ENCODE measurements at places on chromosomes 1 and 21.
A peak's percentile ranks its signal among the peaks of the same experiment; 100 is the strongest.

DNA sequence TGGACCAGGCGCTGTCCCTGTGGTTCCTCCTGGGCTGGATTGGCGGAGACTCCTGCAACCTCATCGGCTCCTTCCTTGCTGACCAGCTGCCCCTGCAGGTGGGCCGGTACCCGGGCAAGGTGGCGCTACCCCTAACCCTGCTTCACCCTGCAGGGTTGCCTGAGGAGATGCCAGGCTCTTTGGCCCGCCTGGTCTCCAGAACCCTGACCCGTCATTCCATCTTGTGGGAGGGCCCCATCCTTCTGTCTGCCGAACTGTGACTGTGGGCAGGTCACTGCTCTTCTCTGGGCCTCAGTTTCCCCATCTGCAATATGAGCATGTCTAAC is 12.5 kb downstream of the SLC66A1 start:
- DNase-seq, result no peak

DNA sequence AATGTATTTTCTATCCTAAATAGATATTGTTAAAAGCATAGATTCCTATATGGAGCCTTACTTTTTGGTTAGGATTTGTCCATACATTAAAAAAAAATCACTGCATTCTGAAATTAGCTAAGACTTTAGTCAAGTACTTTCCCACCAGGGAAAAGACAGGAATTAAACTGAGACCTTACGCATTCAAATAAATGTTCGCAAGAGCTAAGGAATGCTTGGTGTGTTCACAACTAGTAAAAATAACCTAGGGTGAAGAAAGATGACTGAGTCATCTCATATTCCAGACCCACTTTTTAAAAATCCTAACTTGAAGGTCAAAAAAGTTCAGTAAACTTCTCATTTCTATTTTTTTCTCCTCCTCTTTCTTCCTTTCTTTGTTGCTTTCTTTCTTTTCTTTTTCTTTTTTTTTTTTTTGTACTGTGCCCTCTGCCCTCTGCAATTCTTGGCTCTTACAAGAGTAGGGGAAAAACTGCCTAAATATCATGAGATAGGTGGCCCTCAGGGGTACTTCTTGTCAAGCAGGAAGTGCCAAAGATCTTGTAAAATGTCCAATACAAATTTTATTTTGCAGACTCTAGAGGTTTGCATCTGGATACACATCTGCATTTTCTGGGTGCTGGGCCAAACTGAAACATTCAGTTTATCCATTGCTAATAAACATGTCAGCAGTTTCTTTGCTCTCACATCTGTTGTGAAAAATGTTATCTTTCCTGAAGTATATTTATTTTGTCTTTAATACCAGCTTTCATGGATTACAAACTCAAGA is 121.4 kb upstream of the GORAB start:
- DNase-seq, result no peak

- DNase-seq, result no peak
Measured at GRCh38 chr1:6466023-6466422, at the start of gene TNFRSF25. Gene TNFRSF25 (minus strand): TSS chr1:6466173. CDS start chr1:6466107, 66 bp downstream.

DNA sequence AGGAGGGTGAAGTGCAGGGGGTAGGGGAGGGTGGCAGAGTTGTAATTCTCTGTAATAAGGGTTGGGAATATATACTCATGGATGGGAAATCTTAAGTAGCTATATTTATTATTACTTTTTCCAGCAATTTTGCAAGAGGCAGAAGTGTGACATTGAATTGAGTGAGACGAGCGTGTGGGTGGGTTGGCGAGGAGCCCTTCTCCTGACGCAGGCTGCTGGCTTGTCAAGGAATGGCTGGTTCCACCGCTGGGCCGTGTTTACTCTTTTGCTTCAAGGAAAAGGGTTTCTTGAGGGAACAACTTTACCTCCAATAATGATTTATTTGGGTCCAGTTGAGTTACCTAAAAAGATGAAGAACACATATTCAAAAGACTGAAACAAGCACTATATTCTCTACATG is 17.9 kb upstream of the DMRTA2 start:
- DNase-seq, result no peak

GRCh38 chr1:160136121-160136925 is 15.1 kb upstream of the ATP1A4 start:
- no peak for DNase-seq

- no peak for DNase-seq
Measured at GRCh38 chr1:19066248-19066873, 109.9 kb upstream of the IFFO2 start.

DNA sequence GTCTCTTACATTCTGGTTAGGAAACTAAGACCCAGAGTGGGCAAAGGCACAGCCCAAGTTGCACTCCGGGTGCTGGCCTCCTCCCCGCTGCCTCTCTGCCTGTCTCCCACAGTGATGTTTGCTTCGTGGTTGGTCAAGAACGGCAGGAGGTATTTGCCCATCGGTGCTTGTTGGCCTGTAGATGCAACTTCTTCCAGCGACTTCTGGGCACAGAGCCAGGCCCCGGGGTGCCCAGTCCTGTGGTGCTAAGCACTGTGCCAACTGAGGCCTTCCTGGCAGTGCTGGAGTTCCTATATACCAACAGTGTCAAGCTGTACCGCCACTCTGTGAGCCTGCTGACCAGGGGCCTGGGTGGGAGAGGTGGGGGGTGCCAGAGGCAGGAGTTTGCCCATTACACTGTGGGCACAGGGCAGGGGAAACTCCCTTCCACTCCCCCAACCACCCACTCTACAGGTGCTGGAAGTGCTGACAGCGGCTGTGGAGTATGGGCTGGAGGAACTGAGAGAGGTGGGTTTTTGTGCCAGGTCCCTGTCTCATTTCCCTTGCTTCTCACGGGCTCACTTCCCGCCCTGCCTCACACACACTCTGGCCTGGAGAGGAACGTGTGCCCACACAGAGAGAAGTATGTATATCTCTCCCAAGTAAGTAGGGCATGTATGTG is 1.9 kb downstream of the BTBD19 start:
- DNase-seq, result peak; percentile 83

DNA sequence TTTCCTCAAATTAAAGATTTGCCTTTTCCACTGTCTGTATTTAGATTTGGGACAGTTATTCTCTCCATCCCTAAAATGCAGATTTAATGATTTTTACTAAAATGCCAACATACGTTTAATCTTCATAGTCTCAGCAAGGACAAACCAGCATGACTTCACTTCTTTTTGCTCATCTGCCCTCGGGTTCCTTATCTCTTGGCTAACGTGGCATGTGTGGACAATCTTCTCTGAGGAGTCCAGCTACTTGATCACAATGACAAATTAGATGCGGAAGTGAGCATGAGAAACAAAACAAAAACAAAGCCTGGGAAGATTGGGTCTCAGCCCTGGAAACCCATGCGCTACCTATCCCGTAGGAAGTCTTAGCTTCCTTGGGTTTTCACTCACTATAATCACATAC is 1.0 kb downstream of the MRAP start:
- DNase-seq, result no peak

- peak; percentile 94 for DNase-seq
Measured at GRCh38 chr1:11908095-11908675, 18.0 kb downstream of the KIAA2013 start.

DNA sequence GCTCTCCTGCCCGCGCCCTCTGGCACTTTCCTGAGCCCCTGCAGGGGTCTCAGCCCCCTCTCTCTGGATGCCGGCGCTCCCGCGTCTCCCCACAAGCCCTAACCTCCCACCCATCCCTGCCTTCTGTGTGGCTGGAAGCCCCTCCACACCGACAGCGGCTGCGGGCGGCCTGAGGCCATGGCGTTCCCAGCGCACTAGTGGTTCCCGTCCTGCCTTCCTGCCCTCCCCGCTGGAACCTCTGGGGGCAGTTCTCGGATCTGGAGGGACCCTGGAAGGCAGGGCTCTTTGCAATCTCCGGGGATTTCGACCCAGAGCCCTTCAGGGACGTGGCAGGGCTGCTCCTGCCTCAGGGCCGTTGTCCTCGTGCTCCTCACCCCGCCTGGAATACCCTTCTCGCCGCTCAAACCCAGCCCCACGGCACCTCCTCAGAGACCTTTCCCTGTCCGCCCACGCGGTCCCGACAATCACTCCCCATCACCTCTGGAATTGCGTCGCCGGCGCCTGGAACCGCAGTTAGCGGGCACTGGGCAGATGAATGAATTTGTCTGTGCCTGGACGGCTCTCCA is 493 bp upstream of the ESPN start:
- DNase-seq, result no peak

- no peak for DNase-seq
Measured at GRCh38 chr1:21567241-21568005, 58.2 kb downstream of the ALPL start.

DNA sequence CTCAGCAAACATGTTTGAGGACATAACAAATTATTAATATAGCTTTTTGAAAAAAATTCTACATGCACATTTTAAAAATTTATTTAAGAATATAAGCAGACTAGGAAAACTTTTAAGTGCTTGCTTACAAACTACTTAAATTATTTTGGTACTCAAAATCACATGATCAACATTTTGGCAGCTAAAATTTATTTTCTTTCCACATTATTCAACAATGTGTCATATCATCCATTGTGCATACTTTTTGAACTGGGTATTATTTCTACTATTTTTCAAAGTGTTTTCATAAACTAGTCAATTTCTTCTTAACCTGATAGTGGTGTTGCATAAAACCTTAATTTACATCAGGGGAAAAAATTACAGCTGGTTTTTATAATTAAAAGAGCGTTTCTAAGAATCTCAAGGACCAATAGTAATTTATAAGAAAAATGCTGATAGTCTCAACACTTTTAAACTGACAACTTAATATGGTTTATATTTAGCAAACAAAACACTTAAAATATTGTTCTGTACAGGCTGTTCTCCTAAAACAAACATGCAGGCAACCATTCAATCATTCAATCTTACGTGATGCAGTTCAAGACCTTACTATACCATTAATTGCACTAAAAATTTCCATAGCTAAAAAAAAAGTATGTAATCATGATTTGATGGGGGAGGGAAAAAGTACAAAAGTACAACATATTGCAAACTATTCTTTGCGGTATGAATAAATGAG is 105.0 kb downstream of the GPATCH2 start:
- DNase-seq, result no peak

GRCh38 chr1:19974822-19975416 is 4.5 kb downstream of the PLA2G2A start:
- DNase-seq, result peak; percentile 47

DNA sequence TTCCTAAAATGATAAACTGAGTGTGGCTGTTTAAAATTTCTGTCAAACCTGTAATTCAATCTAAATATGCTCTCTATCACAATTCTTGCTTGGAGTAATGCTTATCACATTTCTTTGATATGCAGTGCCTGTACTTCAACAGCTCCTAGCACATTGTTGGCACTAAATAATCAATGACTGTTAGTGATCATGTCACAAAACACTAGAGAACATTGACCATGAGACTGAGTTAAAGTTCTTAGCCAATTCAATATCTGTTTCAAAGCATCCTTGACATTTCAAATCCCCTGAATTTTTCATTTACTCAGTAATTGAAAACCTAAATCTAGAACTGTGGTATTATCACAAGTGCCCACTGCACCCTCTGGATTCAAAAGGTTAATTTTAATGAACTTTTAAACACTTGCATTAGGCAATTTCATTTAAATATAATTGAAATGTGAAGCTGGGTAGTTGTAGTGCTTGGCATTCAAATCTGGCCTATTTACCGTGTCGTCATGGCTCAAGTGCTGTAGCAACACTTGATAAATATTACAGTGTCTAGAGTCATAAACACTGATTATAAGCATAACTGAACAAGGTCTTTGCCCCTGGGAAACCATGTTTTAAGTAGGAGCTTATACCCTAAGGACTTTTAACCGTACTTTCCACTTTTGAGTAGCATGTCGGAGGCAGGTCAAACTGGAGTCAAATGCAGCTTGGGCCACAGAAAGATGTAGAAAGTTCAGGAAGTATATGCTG is 143.6 kb downstream of the LRRC7 start:
- DNase-seq, result no peak

- DNase-seq, result peak; percentile 45
Measured at GRCh38 chr1:32068957-32069588, 3.7 kb upstream of the TMEM39B start.

DNA sequence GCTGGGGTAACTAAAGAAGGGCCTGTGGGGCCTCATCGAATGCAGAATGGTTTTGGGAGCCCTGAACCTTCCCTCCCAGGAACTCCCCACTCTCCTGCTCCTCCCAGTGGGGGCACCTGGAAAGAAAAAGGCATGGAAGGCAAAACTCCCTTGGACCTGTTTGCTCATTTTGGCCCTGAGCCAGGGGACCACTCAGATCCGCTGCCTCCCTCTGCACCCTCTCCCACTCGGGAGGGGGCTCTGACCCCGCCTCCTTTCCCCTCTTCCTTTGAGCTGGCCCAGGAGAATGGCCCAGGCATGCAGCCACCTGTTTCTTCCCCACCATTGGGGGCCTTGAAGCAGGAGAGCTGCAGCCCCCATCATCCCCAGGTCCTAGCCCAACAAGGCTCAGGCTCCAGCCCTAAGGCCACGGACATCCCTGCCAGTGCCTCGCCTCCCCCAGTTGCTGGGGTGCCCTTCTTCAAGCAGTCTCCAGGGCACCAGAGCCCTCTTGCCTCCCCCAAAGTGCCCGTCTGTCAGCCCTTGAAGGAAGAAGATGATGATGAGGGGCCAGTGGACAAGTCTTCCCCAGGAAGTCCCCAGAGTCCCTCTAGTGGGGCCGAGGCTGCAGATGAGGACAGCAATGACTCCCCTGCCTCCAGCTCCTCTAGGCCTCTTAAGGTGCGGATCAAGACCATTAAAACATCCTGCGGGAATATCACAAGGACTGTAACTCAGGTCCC is 4.7 kb downstream of the ZNF687 start:
- DNase-seq, result no peak

- DNase-seq, result no peak
Measured at GRCh38 chr1:183241471-183241870, 55.4 kb downstream of the LAMC2 start.

GRCh38 chr1:226628612-226629155 is 80.1 kb downstream of the STUM start:
- DNase-seq, result no peak

GRCh38 chr1:245648749-245649522 is 494.2 kb downstream of the KIF26B start:
- no peak for DNase-seq

DNA sequence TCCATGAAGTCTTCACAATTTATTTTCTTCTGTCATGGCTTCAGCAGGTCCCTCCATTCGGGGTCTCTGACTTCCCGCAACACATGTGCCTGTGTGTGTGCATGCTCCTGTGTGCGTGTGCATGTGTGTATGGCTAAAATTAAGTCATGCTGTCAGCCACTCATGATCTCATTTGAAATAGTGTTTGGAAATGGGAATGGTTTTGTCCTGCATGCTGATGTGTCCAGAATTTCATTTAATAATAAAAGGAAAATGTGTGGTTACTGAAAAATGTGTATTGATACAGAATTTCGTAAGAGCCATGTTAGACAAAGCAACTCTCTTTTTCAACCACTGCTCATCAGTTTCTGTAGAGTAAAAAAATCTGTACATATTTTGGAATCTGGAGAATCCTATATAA is 123.8 kb upstream of the PRDX6 start:
- no peak for DNase-seq

- no peak for DNase-seq
Measured at GRCh38 chr1:14228677-14229076, 369.8 kb upstream of the KAZN start.

DNA sequence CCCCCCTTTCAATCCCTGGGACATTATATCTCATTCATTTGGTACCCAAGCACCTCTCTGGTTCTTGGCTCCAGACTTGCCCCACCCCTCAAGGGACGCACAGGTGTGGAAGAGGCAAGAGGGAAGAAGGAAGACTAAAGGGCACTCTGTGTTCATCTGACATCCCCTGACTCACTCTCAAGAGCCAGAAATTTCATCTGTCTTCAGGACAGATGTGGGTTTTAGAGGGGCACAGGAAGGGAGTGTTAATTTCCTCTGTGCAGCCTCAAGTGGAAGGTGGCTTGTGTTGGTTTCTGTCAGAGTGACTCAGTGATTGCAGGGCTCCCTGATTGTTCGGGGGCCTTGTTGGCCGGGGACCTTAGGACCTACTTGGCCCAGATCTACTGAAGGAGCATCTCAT is 2.4 kb downstream of the C2CD4D start:
- DNase-seq, result no peak

All from ACHN (cell line).